ENCODE measurements at places on chromosomes 2 and 18.

- no peak for DNase-seq
These were observed 15.2 kb downstream of the R3HDM1 start for GRCh38 chr2:135546436-135546835.

GRCh38 chr2:96114546-96114902 is 1.8 kb downstream of the ADRA2B start:
- no peak for DNase-seq

GRCh38 chr2:109331896-109332848 is 203.2 kb downstream of the SH3RF3 start:
- DNase-seq = peak; percentile 97

- DNase-seq = no peak
These were observed 994.1 kb upstream of the ACVR2A start for GRCh38 chr2:146850746-146851145.

DNA sequence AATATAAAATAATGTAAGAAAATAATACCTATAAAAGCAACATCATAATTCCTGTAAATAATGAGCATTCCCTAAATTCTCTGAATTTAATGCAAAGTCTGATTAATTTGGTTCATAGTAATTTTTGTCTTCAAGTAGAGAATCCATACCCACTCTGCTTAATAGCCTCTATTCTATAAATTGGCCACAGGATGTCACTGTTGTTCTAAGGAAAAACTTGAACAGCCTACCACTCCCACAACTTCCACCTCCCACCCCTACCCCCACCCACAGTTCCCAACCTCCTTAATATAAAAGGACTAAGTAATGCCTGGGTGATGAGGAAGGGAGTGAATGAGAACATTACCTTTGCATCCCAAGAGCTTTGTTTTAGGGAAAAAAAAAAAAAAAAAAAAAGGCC is 27.2 kb upstream of the BBS5 start:
- DNase-seq = no peak

- DNase-seq = no peak
These were observed 74.2 kb upstream of the FHL2 start for GRCh38 chr2:105473011-105473410.

GRCh38 chr2:28234807-28235206 is 157.9 kb upstream of the FOSL2 start:
- no peak for DNase-seq

GRCh38 chr2:199589306-199589705 is 131.6 kb upstream of the SATB2 start:
- no peak for DNase-seq

GRCh38 chr2:26245810-26246209 is 1.1 kb downstream of the HADHB start:
- no peak for DNase-seq

DNA sequence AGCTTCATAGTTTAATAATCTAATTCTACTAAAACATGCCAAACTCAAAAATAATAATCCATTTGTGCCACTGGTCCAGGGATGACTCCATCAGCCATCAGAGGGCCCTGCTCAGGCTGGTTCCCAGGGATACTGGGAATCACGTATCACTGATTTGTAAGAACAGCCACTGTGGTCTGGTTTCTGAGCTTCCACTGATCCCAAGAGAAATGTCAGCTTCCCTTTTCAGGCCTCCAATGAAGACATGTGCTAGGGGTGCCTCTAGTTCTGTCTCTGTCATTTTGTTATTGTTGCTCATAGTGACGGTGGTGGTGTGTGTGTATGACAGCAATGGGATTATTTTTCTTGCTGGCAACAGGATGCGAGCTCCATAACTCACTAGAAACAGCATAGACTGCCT is 83.2 kb downstream of the CELF4 start:
- DNase-seq = no peak

DNA sequence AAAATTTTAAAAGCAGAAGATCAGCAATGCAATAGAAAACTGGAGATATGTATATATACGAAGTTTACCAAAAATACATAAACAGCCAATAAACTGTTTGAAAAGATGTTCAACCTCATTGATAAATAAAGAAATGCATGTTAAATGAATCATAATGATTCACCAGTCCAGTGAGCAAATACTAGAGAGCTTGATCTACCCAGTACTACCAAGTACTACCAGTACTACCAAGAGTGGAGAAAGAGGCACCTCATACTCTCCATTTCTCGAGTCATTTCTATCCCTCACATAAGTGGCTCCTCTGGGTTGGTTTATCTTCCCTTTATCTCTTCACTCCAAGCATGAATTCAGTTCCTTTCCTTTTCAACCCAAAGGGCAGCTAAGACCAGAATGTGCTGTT is 138.9 kb downstream of the MREG start:
- DNase-seq = no peak

DNA sequence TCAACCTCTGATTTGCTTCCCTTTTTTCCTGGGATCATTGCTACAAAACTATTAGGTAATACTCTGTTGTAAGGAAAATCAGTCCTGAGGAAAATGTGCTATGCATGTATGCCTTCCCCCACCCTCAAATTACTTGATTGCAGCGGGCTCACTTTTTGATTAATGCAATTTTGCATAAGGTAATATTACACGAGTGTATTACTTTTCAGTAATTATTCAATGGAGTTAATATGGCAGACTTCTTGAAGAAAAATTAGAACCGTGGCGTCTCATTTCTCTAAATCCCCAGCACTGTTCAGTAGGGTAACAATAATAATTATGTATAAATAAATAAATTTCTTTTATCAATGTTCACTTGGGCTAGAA is 527.6 kb upstream of the FANCL start:
- no peak for DNase-seq

DNA sequence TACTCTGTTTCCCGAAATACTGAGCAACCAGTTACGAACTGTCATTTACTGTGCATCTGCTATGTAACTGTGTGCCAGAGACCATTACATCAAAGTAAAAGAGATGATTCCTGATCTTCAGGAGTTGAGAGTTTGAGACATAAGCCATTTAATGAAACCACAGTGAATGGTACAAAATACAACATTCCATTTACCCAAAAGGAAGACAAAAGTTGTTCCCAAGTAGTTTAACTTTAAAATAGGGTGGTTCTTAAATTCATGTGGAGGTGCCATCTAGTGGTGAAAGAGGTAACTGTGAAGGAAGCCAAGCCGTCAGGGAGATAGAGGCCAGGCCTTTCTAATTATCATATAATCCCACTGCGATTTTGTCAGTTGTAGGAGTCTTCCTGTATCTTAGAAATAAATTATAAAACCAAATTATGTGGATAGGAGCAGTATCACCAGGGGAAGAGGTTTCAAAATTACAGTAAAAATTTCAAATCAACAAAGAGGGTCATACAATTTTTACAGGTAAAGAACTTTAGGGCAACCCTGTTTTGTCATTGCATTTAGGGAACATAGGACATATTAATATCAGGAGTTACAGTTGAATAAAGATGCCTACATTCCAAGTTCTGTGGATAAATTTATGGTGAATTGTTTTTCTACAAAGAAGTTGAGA is 67.7 kb downstream of the EPAS1 start:
- DNase-seq = peak; percentile 24

DNA sequence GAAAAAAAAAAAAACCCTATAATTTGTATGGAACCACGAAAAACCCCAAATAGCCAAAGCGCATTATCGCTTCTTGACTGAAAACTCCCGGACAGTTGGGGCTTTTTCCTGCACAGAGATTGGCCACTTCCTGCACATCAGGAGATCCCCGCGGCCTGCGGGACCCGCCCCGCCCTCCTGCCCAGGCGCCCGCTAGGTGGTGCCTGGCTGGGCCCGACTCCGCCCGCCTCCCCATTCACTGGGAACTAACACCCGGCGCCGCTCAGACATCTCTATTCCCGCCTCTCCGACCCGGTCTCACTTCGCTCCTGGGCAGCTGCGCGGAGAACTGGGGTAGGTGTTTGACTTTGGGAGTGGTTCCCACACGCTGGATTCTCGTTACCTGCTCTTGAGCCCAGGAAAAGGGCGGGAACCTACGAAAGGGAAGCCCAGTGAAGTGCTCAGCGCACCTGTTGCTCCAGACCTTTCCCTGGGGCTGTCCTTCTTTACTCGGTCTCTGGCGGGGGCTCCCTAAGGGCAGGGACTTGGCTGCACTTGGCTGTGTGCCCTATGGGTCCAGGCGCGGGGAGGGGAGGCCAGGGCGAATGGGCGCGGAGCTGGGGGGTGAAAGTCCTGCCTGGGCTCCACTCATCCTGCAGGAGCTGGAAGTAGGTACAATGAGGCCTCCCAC is at the start of gene HMSD:
Gene HMSD (plus strand): TSS at position 234 of the 670 bp plus-strand sequence. CDS start 4,155 bp downstream, outside the sequence.
- DNase-seq = no peak

DNA sequence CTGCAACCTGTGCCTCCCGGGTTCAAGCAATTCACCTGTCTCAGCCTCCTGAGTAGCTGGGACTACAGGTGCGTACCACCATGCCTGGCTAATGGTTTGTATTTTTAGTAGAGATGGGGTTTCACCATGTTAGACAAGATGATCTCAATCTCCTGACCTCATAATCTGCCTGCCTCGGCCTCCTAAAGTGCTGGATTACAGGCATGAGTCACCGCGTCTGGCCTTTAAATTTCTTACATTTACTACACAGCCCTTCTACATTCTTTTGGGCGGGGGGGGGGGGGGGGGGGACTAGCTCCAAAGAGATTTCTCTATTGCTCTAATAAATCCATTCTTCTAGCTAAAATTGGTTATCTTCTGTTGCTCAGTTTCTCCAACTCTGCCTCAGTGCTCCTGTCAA is 964.9 kb upstream of the ACVR2A start:
- no peak for DNase-seq

- DNase-seq = no peak
These were observed 139.8 kb downstream of the GLI2 start for GRCh38 chr2:120875431-120875830.

Measured in HS-27A (cell line).